ENCODE measurements at places on chromosomes 6 and 20.

DNA sequence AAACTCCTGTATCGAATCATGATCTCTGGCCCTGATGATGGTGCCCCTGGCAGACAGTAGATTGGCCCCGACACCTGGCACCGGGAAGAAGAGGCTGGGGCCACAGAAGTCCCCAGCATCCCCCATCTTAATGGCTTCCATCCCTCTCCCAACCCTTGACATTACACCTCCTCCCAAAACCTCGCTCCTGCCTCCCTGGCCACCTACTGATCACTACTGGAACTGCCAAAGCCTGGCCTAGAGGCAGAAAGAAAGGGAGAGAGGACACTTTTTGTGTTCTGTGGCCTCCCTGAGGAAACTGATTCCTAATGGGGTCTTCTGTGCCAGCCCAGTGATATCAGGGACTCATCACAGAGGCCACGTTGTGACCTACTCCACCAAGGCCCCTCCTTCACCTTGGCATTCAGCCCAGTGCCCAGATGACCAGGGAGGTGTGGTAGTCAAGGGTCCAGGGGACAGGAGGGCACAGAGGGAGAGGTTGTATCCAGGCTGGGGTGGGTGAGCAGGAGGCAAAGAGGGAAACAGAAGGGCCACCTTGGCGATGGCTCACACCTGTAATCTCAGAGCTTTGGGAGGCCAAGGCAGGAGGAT lies 6.1 kb downstream of the C20orf173 start:
- DNase-seq, result no peak

DNA sequence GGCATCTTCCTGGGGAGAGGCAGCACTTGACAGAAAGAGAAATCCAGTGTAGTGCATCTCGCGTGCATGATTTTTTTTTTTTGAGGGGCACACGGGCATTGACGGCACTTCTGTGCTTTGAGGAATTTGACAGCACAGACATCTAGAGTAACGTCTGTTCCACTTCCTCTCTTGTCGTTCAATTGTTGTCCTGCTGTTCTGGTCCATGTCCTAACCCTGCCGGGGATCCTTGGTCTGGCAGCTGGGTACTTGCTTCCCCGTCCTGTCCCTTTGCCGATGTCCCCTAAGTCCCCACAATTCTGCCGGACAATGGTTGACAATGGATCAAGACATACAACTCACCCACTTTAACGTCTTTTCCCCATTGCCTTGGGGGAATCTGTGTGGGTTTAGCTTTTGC lies 46.0 kb upstream of the NAA20 start:
- no peak for DNase-seq

GRCh38 chr20:20201124-20201523 lies 148.8 kb downstream of the CFAP61 start:
- no peak for DNase-seq

- DNase-seq, result no peak
Measured at GRCh38 chr6:72260489-72260888, 361.4 kb upstream of the KCNQ5 start.

DNA sequence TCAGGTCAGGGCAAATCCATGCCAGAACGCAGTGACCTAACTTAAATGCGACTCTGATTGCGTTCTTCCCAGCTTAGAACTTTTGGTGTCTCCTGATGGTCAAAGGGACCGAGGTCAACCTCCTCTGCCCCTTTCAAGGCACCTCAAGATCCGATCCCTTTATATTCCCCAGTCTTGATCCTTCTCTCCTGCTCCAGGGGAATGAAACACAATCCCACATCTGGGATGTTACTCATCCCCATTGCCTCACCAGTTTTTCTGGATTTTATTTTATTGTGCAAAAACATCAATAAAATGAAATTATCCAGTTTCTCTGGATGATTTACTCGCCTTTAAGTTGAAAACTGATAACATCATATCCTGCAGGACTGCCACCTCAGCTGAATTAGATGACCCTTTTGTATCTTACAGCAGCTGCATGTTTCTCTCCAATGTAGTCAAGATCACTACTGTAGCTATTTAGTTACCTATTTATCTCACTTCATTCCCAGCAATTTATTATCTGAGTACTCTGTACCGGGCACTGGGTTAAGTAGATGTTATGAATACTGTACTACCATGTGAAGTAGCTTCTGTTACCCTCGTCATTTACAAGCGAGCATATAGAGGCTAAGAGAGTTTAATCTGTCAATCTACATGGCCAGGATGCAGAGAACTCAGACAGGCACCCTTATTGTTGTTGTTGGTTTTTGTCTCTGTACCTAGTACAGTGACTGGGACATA lies 44.0 kb downstream of the IRAK1BP1 start:
- DNase-seq, result peak; percentile 12

DNA sequence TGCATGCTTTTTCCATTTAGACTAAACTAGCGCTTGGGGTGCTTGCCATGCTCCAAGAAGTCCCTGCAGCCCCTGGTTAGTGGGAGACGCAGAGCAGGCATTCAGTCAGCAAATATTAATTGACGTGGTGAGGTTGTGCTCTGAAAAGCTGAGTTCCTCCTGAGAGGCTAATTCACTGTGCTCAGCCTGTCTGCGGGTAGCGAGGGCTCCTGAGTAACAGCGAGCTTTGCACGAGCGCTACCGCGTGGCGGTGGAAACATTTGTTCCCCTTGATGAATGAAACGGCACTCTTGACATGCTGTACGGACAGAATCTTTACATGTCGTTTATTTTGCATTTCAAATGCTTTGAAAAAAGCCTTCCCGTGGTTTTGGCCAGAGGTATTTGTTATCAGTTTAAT lies 170.6 kb upstream of the AGPAT4 start:
- DNase-seq, result no peak
